Left kidney (tissue), 8 donors: ENCODE measurements at places on chromosomes 5 and 9. TPM values are rescaled to one million over a fixed set of nuclear protein-coding genes. Genes with fewer than 3 reads are reported as not detected.

DNA sequence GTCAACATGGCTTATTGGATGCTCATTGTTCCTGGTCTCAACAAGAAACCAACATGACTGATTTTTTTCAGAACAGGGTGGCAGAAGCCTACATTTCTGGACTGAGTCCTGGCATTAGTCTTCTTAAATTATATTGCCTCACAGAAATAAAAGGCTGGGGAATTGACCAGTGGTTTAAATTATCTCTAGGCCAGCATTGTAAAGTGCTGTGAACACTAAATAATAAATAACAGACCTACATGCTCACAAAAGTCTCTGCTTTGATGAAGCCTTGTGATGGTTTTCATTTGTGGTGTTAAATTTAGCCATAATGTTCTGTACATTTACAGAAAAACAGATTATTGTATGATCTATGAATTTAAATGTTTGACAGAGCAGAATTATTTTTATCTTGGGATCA, 44.7 kb upstream of the CD180 start:
- no peak for DNase-seq

The IFNA21 gene
- polyA plus RNA-seq: not detected

GRCh38 chr5:68344447-68345111, 129.0 kb downstream of the PIK3R1 start:
- DNase-seq: no peak

GRCh38 chr9:127903557-127904475, 4.4 kb upstream of the ST6GALNAC6 start:
- peak; percentile 55 for DNase-seq

The IL13 gene
- 0.08 TPM for polyA plus RNA-seq
